ENCODE measurements at places on chromosomes 5 and 9.

- DNase-seq: no peak
Observed at GRCh38 chr9:72917892-72918509, 34.9 kb downstream of the ALDH1A1 start.

GRCh38 chr5:181187500-181188213 is 17.3 kb downstream of the TRIM7 start:
- DNase-seq: peak; percentile 84

- DNase-seq: no peak
Observed at GRCh38 chr5:14310901-14311300, 167.8 kb downstream of the TRIO start.

- DNase-seq: no peak
Observed at GRCh38 chr5:115424030-115424429, 120.5 kb downstream of the FEM1C start.

DNA sequence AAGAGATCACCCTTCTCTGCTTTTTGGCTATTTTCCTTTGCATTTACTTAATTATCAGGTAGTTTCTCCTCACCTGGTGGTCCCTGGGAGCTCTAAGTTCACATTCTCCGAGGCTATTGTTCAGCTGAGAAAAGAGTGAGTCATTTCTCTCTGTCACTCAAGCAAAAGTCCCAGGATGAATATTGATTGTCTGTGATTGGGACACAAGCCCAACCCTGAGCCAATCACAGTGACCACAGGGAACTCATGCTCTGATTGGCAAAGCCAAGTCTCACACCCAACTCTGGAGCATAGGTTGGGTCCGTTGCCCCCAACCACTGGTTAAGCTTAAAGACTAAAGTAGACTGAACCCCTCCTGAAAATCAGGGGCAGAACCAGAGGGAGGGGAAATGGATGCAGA is 27.8 kb upstream of the FAT2 start:
- DNase-seq: no peak

- no peak for DNase-seq
Observed at GRCh38 chr9:133754688-133755227, 16.6 kb upstream of the SARDH start.

- DNase-seq: no peak
Observed at GRCh38 chr5:100889165-100889743, 13.8 kb downstream of the ST8SIA4 start.

DNA sequence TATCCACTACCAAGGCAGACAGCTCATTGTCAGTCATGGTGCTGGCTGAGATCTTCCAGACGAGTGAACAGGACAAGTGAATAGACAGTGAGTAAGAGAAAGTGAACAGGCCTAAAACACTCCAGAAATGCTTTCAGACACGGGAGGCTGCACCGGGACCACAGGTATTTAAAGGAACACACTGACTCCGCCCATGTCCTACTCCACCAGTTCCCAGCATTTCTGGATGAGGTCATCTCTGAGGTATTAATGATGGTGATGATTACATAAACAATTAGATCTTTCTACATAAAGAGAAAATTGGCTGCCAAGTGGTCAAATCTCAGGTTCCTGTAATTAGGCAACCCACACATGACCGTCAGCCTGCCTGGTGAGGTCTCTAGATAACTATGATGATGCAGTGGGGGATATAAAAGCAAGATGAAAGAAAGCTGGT is at the start of gene ACTBL2:
Gene ACTBL2 (minus strand): TSS at position 141 of the 436 bp plus-strand sequence. CDS start 104 bp downstream, at position 37.
- no peak for DNase-seq

DNA sequence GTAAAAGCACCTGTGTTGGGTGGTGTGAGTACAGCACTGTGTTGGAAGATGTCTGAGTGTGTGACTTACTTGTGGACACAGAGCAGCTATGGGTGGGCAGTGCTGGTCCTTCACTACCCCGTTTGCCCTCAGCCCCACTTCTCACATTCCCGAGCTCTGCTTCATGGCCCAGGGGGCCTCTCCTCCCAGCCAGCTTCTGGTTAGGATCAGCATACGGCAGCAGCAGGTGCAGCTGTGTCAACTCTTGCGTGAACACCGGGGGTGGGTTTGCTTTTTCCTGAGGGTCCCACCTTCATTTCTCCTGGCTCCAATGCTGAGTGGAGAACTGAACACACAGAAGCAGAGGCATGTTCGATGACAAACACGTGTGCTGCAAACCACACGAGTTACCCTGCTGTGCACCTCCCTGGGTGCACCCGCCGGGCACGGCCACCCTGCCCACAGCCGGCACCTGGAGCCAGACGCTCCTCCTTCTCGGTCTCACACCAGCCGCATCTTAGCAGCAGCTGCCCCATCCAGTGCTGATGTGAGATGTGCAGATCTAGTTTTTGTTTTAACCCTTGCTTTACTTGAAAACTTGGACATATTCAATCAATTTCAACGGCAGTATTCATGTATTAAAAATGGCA is 14.9 kb upstream of the SLC6A3 start:
- DNase-seq: no peak

DNA sequence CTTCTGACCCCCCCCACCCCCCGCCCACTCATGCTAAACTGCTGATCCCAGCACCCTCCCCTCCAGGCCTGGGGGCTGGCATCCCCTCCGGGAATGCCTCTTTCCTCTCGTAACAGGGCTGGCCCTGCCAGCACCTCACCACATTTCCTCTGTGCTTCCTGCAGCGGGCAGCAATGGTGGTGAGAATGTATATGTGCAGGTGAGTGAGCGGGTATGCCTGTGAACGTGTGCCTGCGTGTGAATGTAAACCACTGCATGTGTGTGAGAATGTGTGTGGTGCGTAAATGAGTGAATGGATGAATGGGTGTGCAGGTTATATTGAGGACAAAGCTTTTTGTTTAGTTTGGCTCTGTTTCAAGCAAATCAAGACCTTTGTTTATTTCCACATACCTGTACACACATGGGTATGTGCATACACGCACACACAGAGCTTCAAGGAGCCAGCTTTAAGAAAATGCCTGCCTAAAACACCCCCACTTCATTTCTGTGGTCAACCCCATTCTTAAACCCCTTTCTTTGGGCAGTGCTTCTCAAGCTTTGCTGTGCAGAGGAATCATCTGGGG is 95.7 kb upstream of the SHB start:
- no peak for DNase-seq

DNA sequence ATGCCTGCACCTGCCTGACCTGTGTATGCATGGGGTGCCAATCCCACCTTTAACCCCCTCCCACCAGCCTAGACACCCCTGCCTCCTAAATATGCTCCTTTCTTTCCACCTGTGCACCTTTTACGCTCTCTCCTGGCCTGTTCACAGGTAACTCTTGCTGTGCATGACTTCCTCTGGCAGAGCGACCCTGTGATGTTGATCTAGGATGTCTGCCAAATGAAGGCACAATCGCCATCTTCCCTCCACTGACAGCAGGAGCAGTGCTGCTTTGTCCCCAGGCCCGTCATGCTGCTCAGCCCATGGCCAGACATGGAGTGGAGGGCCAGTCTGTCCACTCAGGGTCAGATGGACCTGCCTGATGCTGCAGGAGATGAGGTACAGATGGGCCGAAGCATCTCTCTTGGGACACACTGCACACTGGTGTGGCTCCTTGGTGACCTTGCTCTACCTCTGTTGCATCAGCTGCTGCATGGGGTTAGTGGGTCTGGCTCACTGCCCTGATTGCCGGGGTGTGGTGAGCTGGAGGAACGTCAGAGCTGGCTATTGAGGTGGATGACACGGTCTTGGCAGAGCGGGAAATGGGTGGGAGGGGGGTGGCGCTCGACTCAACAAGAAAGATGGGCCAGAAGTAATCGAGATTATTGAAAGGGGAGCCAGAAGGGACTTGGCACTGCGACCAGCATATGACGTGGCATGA is 101.7 kb upstream of the PITX1 start:
- DNase-seq: no peak

Measured in stimulated activated CD4-positive, alpha-beta T cell treated with anti-CD3 and anti-CD28 coated beads, Interleukin-1b, Interleukin-23, amount 100 ng/mL, for 48 hours (primary cell).